IMR-90 (cell line): ENCODE measurements at places on chromosomes 16 and 17. TPM values are rescaled to one million over a fixed set of nuclear protein-coding genes. Genes with fewer than 3 reads are reported as not detected.

DNA sequence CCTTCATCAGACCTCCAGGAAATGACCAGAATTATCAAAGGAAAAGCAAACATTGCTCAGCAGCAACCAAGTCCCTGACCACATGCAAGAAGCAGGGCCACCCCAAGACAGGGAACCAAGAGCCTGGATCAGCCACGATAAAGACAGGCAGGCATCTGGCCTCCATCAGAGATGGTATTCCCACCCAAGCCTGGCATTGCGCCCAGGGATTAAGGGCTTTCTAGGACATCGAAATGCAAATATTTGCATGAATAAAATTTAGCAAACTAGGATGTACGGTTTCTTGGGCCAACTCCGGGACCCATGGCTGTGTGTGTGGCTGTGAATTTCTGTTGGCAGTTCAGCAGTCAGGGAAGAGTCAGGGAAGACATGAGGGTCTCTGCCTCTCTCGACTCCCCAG is 241.4 kb upstream of the DYNLRB2 start:
- no peak overlapping the region for H3K4me3 ChIP-seq
- no peaks in the 10 kb centered on the region for H3K36me3 ChIP-seq
- H3K27ac ChIP-seq: no peak overlapping the region
- DNase-seq: no peak
- no peaks in the 10 kb centered on the region for H3K27me3 ChIP-seq

DNA sequence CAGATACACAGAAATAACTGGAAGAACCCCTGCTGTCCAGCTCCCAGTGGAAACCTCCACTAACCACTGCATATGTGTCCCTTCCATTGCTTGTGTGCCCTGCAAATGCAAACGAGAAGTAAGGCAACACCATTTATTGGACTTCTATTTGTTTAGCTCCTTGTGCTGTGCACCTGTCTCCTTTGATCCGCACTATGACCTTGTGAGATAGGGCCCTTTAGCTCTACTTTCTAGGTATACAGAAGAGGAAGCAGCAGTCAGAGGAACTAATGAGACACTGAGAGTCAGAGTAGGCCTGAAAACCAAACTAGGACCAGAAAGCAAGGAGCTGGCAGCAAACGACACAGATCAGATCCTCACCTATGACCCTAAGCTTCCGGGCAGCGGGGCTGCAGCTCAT is 22.4 kb downstream of the SOX9 start:
- no peak overlapping the region for H3K4me3 ChIP-seq
- no peak overlapping the region for H3K27ac ChIP-seq
- H3K36me3 ChIP-seq: no peaks in the 10 kb centered on the region
- DNase-seq: no peak
- no peaks in the 10 kb centered on the region; the same call in 1 of the 2 replicates for H3K27me3 ChIP-seq

- no peak for DNase-seq
- no peak overlapping the region for H3K27ac ChIP-seq
- no peak overlapping the region for H3K4me3 ChIP-seq
- no peaks in the 10 kb centered on the region for H3K36me3 ChIP-seq
These were observed 23.7 kb downstream of the NOD2 start for GRCh38 chr16:50717091-50717490.

DNA sequence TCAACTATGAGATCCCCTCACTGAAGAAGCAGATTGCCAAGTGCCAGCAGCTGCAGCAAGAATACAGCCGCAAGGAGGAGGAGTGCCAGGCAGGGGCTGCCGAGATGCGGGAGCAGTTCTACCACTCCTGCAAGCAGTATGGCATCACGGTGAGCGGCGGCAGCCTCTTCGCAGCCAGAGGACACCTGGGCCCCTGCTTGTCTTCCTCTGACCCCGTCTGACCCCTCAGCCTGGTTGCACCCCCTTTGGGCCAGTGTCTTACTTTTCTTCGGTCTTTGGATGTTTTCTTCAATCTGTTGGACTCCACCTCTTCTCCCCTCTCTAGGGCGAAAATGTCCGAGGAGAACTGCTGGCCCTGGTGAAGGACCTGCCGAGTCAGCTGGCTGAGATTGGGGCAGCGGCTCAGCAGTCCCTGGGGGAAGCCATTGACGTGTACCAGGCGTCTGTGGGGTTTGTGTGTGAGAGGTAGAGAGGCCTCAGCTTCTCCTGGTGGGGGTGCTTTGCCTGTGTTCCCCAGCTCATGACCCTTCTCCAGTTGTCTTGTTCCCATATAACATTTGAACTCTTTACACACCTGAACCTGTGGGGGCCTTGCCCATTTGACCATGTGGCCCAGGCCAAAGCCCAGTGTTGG is 4.4 kb downstream of the CDK5RAP3 start:
- no peaks in the 10 kb centered on the region for H3K27me3 ChIP-seq
- no peak overlapping the region for H3K4me3 ChIP-seq
- peaks cover 40% of the 10 kb centered on the region for H3K36me3 ChIP-seq

DNA sequence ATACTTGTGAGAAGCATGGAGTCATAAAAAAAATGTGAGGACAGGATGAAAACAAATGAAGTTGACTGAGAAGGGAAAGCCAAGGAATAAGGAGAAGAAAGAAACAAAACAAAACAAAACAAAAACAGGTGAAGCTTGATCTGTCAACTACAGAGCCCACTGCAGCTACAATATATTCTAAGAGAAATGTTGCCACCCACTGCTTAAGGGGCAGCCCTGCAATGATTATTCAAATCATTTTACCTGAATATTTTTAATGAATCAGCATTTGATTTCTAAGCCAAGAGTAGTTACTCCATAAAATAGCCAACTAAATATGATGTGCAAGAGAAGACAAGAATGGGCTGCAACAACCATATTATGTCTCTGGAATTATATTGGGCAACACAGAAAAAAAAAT is 252.0 kb upstream of the KIF2B start:
- no peak for DNase-seq
- H3K27me3 ChIP-seq: no peaks in the 10 kb centered on the region
- no peak overlapping the region for H3K4me3 ChIP-seq

DNA sequence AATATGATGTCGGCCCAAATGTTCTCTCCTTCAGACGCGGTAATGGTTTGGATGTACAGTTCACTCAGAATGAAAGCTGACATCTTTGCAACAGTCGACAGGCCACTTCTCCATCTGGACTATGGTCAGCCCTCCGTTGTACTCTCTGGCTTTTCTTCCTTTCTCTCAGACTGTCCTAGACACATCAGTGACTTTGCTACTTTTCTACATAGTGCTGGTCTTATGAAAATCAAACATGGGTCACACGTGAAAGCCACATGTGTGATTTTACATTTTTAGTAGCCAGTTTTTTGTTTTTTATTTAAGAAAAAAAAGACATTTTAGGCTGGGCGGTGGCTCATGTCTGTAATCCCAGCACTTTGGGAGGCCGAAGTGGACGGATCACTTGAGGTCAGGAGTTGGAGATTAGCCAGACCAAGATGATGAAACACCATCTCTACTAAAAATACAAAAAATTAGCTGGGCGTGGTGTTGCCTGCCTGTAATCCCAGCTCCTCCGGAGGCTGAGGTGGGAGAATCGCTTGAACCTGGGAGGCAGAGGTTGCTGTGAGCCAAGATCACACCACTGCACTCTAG is 644.1 kb downstream of the KCNJ2 start:
- no peaks in the 10 kb centered on the region for H3K27me3 ChIP-seq
- H3K4me3 ChIP-seq: no peak overlapping the region
- H3K4me1 ChIP-seq: peaks cover 3% of the 10 kb centered on the region
- DNase-seq: no peak
- H3K36me3 ChIP-seq: no peaks in the 10 kb centered on the region

DNA sequence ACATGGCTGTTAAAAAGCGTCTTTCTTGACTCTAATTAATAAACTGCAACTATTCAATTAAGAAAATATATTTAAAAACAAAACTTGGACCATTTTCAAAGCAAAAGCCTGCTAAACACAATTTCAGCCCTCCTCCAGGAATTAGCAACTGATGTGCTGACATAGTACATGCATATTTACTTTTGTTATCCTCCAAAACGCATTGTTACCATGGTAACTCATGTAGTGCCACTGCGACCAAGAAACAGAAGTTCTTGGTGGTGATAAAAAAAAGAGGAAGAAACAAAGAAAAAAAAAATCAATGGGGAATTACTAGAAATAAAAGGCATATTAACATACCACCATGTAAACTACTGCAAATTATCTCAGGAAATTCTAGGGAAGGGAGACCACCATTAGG is 793.4 kb upstream of the CDH8 start:
- H3K4me3 ChIP-seq: no peak overlapping the region
- no peaks in the 10 kb centered on the region for H3K4me1 ChIP-seq
- H3K27me3 ChIP-seq: no peaks in the 10 kb centered on the region
- H3K36me3 ChIP-seq: no peaks in the 10 kb centered on the region
- H3K27ac ChIP-seq: no peak overlapping the region
- DNase-seq: no peak

The CALB2 gene
- 0.24 and 0.32 TPM in 2 replicates for polyA plus RNA-seq

The RNF112 gene
- 5.5 and 5.7 TPM in 2 replicates for polyA plus RNA-seq

The SLC52A1 gene
- polyA plus RNA-seq: not detected in 2 replicates
